Stimulated activated CD8-positive, alpha-beta memory T cell treated with anti-CD3 and anti-CD28 coated beads, Interleukin-4, amount 100 ng/mL, for 1 hour (primary cell): ENCODE measurements at places on chromosomes 1 and 21.

- DNase-seq, result no peak
Measured at GRCh38 chr1:176315519-176316220, 108.6 kb upstream of the COP1 start.

- DNase-seq, result no peak
Measured at GRCh38 chr1:14605945-14606344, 7.5 kb downstream of the KAZN start.

DNA sequence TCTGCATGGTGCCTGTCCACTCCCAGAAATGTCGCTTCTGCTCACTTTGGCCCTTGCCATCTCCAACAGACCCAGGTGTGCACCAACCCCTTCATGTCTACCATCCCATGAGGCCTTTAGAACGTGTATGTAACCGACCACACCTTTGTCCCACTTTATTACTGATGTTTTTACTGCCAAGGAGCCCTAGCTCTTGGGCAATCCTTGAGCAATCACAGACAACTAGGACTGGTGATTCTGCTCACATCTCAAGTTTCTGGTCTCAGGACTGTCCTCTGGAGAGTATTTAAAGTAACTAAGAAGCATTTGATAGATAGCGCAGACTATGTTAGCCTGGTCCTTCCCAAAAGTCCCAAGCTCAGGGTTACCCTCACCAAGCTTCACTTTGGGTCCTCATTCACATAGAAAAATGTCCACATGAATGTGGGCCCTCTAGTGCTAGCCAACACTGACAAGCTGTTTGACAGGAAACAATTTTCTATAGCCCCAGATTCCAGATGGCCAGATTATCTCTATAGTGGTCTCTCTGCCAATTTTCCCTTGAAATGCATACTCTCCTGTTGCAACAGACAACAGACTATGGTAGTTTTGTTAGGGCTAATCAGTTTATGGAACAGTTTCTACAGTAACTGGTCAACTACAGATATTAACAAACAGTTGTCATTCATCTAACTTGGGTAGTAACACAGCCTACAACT, 6.9 kb upstream of the TMEM81 start:
- no peak for DNase-seq

DNA sequence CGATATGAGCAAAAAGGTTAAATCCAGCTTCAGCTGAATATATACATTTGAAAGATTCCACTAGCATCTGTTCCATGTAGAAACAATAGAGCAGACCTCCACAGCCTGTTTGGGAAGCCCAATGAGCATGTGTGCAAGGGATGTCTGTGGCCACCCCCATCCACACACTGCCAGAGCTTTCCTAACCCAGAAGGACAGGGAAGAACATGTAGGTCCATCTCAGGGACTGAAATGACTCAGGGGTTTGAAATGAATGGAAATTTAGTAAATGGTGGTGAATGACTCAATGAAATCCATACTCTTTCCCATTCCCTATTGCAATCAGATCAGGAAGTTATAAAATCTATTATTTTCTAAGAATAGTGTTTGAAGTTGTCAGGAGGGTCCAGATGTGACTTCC, 397.2 kb downstream of the DUSP10 start:
- DNase-seq, result no peak

DNA sequence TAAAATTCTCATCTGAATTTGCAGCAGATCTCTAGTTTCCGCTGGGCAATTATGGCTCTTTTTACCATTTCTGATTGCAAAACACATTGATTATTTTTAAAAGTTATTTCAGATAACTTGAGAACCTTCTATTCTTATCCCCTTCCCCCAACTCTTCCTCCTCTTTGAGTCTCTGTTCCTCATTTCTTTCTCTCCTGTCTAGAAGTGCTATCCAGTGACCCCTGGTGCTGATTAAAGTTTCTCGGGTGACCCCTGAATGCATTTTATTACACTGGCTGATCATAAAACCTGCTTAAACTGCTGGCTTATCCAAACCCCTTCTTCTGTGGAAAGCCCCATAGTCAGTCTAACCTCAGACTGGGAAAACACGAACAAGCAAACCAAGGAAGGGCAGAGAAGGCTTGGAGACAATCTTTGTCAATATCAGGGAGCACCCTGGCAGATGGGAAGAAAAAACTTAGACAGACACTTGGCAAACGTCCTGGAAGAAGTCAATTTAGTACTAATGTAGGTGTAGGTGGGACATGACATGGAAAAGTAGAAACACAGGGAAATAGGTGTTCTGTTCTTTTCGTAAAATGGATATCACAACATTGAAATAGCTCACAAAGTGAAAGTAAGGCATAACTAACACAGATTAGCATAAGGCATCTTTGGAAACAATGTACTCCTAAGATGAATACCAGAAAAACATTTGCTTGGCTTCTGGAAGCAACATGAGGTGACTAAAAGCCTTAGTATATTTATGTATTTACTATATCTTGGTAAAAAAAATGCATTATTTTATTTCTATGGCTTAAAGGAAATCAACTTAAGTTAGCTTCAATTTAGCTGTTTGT, 61.4 kb downstream of the GORAB start:
- no peak for DNase-seq

DNA sequence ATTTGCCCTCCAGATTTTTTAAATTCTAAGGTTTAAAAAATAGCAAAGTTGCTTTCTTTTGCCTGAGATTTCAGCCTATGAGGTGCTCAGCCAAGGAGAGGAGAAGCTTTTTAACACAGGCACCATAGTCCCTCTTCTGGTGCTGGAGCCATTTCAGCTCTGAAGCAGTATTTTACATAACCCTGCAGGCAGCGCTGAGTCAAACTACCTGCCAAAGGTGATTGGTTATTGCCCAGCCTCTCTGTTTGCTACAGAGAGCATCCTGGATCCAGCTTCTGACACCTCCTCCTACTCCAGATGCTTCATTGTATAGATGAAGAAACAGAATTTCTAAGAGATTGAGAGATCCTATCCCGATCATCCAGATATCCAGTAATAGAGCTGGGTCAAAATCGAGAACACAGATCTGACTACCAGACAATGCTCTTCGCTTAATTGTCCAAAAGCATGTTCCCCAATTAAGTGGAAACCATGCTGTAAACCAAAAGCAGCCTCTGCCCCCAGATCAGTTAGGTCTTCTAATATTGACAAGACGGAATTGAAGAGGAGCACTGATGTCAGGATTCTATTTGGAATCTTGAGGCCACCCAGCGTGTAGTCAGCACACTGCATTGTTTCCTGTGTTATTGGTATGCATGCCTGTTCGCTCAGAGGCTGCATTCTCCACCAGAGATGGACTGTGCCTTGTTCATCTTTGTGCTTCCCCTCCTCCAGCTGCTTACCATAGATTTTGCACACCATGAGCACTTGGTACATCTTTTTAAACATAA, 22.1 kb downstream of the RGS8 start:
- DNase-seq, result no peak
